ENCODE measurements at places on chromosomes 13 and 19.

DNA sequence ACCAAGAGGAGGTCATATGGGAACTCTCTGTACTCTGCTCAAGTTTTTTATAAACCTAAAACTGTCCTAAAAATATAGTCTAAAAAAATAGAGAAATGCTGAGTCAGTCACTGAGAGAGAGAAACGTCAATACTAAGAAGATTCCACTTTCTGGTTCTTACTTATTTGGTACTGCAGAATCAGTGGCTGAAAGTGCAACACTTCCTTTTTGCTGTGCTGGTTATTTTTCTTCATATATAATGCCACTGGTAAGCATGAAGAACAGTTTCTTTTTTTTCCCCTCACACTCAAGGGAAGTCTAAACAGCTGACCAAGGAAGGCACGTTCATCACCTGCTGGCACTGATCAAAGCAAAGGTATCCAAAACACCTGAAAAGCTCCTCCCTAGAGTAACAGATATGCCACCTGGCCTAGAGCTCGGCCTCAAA, 44.3 kb upstream of the N4BP2L1 start:
- DNase-seq: no peak

DNA sequence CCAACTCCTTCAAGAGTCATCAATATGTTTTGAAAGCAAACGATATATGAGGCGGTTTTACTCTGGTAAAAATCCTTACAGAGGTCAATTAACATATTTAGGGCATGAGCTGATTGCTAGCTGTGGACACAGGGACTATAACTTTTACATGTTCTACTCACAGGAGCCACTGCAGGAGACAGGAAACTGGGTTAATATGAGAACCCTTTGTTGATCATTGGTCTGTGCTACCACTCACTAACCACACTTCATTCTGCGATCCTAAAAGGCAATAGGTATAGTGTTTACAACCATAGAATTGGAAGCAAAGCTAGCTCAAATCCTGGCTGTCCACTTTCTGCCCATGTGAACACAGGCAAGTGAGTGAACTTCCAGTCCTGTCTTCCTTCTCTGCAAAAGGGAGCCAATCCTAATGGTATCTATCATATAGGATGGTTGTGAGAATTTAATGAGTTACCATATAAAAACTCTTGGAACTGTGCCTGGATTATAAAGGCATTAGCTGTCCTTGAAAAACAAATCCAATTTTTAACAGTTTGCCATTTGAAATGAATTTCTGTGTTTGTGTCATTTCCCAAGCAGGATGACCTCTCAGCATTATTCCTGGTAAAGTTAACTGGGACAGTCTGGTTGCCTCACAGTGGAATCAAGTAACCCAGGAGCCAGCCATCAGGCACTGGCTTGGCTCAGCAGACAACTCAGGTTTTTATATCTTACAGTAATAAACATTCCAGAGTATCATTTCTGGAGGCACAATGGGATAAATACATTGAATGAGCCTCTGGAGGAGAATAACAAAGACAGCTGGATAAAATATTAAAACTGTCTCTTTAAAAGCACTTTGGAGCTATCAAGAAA, 29.8 kb upstream of the RAP2A start:
- no peak for DNase-seq

GRCh38 chr13:98570929-98571372, 6.0 kb downstream of the STK24 start:
- DNase-seq: no peak

DNA sequence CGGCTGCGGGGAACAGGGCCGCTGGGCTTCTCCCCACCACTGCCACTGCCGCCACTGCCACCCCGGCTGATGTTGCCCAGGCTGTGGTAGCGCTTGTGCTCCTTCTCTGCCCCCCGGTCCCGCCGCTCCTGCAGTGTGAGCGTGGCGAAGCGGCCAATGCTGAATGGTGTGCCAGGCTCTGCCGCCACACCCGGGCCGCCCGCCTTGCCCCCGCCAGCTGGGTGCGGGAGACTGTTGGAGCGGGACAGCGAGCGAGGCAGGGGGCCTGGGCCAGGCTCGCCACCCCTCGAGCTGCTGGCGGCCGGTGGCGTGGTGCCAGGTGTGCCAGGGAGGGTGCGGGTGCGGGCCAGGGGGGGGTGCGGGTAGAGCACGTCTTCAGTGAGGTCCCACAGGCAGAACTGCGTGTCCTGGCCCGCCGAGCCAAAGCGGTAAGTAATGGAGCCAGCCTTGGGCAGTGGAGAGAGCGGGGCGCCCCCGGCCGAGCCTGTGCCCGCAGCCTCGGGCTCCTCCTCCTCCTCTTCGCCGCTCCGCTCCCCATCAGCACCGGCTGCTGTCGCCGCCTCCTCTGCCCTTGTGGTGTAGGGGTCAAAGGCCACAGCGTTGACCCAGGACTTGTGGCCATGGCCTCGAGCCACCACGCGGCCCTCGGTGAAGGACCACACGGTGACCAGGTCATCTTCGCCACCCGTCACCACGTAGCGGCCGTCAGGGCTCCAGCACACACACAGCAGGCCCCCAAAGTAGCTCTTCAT, 3.7 kb upstream of the DMPK start:
- DNase-seq: no peak

DNA sequence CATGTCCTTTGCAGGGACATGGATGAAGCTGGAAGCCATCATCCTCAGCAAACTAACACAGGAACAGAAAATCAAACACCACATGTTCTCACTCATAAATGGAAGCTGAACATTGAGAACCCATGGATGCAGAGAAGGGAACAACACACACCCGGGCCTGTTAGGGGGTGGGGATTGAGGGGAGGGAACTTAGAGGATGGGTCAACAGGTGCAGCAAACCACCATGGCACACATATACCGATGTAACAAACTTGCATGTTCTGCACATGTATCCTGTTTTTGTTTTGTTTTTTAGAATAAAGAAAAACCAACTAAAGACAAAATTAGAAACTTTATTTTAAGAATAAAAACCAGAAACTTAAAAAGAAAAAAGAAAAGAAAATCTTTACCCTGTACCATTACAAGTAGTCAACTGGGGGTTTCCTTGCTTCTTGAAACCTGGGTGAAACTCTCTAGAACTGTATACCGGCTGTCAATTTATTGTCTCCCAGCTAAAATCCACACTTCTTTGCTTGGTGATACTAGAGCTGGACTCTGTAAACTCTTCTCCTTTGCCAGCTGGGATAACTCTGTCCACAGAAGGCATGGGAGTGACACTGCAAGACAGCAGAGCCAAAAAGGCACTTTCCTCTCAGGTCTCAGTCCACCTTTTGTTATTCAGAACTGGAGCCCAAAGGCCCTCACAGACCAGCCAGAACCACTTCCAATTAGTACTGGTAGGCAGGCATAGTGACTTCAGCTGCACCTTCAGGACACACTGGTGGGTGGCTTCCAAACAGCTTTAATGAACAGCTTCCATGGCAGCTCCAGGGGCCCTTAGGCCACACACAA, 9.0 kb downstream of the MICU2 start:
- DNase-seq: no peak

GRCh38 chr13:54077569-54077968, 1049.0 kb downstream of the OLFM4 start:
- no peak for DNase-seq

GRCh38 chr13:112464720-112465119, 88.6 kb downstream of the SPACA7 start:
- no peak for DNase-seq

GRCh38 chr13:37788346-37788745, 81.2 kb downstream of the TRPC4 start:
- no peak for DNase-seq

- DNase-seq: no peak
Measured at GRCh38 chr13:40479196-40479845, 187.1 kb downstream of the FOXO1 start.

GRCh38 chr13:30373727-30374126, 48.6 kb upstream of the UBE2L5 start:
- DNase-seq: no peak

DNA sequence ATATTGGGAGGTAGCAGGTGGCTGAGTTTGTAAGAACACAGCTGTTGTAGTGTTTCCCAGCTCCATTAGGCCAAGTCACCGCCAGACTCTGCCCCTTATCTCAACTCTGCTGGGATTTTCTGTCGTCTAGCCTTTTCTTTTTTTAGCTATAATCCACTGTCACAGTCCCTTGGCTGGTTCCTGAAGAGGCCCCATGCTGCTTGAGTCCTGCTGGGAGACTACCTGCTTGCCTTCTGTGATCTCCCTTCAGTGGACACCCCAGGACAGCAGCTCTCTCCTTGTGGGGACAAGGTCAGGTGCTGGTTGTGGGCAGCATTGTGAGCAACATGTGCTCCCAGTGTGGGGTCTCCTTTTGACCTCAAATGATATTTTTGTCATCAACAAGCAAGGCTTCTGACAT, 195.0 kb upstream of the ATXN8OS start:
- DNase-seq: no peak

- DNase-seq: no peak
Measured at GRCh38 chr19:8615813-8616596, 5.5 kb upstream of the ADAMTS10 start.

DNA sequence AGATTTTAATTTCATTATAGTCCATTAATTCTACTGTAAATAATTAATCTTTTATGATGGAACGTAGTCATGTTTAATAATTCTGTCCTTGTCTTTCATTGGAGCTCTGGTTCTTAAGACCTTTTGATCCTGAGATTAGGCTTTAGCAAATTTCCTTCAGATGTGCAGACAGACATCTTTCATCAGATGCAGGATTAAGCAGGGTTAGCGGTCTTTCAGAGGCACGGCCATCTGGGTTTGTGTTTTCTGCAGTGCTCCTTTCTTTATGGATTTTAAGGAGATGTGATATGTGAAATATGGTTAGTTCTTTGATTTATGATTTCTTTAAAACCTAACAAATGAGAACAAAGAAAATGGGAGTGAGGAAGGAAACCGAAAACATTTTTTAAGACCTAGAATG, 643.9 kb upstream of the SGCG start:
- DNase-seq: no peak

DNA sequence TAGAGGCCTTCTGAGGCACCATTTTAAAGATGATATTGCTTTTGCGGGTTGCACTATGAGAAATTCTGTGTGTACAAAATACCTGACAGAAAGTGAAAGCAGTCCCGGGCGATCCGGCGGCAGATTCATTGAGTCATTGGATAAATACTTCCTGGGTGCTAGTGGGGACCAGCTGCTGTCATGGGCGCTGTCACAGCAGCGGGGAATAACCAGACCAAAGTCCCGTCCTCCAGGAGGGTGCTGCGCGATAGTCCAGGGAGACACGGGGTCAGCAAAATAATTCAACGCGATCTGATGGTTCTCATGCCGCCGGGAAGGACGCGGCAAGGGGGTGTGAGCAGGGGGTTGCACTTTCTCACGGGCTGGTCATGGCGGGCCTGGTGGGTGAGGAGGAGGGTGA, 13.5 kb downstream of the ZFR2 start:
- DNase-seq: no peak

- no peak for DNase-seq
Measured at GRCh38 chr19:2087621-2088100, 8.5 kb downstream of the MOB3A start.

GRCh38 chr13:70027551-70027950, 80.1 kb upstream of the ATXN8OS start:
- DNase-seq: no peak

DNA sequence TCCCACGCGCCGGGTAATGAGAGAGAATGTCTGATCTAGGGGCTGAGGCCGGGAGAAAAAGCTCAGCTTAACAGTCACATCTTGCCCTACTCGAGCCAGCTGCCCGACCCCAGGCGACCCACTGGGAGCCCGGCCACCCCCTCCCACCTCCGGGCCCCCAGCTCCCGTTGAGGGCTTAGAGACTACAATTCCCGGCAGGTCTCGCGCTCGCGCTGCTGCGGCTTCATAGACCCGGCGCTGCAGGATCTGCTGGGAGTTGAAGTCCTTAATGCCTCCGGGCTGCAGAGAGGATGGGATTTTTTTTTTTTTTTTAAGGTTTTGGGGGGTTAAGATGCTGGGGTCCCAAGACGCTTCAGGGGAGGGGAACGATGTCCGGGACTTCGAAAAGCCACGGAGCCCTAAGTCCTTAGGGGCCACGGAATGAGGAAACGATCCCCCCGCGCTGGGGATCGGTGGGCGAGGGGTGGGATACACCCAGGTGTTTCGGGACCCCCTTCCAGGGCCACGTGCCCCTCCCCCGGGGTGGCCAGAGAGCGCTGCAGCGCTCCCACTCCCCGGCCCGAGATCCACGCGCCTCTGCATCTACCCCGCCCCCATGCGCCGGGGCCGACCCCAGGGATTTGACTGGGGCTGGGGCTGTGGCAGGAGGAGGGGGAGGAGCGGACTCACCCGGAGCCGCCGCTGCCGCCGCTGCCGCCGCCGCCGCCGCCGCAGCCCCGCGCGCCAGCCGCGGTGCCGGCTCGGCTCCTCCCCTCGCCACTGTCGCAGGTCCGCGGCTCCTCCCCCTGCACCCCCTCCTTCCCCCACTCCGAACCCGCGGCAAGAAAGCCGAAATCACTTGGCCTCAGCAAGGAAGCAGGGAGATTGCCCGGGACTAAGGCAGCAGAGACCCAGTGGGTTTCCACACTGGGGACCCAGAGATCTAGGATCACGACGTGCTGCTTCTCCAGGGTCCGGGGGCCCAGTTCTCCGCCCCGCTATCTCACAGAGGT, at the start of gene SYT3:
SYT3 (minus strand) TSS at position 761 of the 992 bp plus-strand sequence. CDS start 2,470 bp downstream, outside the sequence.
- DNase-seq: no peak

GRCh38 chr13:33519561-33520467, 234.3 kb upstream of the STARD13 start:
- peak; percentile 51 for DNase-seq

GRCh38 chr13:45368571-45368970, 27.6 kb upstream of the TPT1 start:
- DNase-seq: no peak

GRCh38 chr13:81637457-81637856, 1296.5 kb upstream of the SPRY2 start:
- no peak for DNase-seq

GRCh38 chr19:17107546-17108452, 32.2 kb downstream of the MYO9B start:
- DNase-seq: peak; percentile 88

GRCh38 chr13:106499113-106499512, 36.3 kb downstream of the EFNB2 start:
- no peak for DNase-seq

DNA sequence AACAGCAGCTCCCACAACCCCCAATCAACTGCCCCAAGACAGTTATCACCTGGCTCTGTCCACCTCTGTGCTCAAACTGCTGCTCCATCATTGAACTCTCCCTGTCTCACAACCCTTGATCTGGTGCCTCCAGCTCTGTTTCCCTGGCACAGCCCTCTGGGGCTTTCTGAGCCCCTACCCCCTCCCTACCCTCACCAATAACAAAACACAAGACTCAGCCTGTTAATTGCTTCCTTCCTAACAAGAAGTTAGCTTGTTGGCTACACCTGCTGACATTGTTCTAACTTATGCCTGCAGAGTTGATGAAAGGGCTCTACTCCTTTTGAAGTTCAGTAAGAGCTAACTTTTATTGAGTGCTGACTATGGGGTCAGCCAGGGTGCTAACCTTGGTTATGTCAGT, 99.4 kb upstream of the FNDC3A start:
- no peak for DNase-seq
